ENCODE measurements at places on chromosomes 11 and 22.
A peak's percentile ranks its signal among the peaks of the same experiment; 100 is the strongest.

GRCh38 chr11:47093541-47093940 lies 83.1 kb downstream of the ARFGAP2 start:
- DNase-seq: no peak

- DNase-seq: no peak
Measured at GRCh38 chr11:131464461-131464860, 94.0 kb downstream of the NTM start.

DNA sequence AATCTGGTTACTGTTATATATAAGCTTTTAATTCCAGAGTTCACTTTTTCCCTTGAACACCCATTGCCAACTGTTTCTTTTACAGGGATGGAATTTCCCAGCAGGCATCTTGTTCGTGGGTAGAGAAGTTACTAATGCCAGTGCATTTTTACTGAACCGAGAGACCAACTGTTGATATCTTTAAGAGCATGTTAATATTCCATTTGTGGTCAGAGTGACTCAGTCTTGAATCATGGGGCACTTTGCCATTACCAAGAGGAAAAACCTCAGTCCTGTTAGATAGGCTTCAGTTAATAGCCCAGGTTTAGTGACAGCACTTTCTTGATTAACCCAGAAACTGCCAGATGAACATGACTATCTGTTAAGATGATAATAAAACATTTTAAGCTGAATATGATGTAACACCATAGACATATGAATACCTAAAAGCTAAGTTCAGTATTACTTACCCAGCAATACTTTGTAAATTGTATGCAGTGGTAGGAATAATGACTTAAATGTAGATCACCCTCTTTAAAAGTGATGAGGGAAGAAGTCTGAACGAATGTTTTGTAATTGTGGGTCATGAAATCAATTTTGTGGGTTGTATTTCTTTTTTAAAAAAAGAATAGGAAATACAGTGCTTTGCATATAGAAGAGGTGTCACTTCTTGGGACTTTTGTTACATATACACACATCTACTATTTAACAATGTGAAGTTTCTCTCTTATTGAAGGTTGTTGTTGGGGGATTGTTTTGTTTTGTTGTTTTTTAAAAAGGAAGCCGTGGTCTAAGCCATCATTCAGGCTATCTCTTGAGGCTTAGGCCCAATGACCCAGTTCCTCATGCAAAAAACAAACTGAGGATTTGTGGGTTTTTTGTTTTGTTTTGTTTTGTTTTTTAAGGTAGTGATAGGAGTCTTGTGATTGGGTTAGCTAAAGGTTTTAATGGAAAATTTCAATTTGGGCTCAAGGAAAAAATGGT lies 79.2 kb upstream of the GRIK4 start:
- DNase-seq: peak; percentile 61

GRCh38 chr11:102399189-102399588 lies 52.2 kb downstream of the BIRC2 start:
- DNase-seq: no peak

GRCh38 chr11:43868852-43869567 lies 11.6 kb upstream of the ALKBH3 start:
- DNase-seq: peak; percentile 92

- peak; percentile 5 for DNase-seq
Measured at GRCh38 chr11:13110929-13111812, 102.1 kb downstream of the RASSF10 start.

DNA sequence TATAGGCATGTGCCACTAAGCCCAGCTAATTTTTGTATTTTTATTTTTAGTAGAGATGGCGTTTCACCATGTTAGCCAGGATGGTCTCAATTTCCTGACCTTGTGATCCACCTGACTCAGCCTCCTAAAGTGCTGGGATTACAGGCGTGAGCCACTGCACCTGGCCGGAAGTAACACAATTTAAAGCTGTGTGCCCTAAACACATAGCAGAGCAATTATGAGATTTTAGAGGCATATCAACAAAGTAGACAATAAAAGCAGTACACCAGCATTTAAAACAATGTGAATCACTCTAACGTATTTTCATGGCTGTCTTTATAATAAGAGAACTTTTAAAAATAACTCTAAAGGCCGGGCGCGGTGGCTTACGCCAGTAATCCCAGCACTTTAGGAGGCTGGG lies 42.4 kb downstream of the PRR14L start:
- no peak for DNase-seq

DNA sequence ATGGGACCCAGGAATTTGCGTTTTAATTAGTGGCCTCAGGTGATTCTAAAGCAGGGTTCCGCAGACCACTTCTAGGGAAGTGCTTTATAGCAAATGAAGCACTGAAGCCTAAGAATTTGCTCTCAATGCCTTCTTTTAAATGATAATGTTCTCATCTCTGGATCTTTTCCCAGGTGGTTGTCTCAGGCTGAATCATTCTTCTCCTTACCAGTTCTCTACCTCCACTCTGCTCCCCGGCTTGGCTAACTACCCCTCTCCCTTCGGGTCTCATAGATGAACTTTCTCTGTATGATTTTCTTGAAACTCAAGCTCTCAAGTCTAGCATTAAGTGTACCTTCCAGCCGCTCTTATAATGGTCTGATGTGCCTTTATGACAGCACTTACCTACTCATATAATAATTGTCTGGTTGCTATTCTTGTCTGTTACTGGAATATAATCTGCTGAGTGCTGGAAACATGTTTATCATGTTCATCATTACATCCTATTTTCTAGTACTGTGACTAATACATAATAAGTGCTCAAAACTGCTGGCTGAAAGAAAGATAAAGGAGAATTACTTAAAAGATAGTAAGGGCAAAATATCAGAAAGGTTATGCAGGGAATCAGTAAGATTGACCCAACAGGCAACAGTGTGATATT lies 195.9 kb upstream of the SESN3 start:
- no peak for DNase-seq

DNA sequence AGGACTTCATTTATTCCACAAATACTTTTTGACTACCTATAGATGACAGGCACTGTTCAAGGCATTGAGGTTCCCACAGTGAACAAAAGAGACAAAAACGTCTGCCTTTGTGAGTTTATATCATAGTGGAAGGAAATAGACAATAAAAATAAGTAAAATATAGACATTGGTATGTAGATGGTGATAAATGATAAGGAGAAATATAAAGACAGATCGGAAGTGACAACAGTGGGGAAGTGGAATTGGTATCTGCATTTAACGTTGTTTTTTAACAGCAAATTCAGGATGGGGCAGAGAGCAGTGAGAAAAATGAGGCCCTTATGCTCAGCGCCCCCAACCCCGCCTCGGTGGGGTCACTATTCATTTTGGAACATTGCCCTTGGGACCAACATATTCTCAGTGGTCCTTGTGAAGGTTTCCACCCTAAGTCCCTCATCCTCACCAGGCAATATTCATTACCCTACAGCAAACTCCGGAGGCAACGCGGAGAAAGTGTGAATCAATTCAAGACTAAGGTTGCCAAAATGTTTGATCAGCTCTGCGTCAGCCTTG lies 627 bp upstream of the PEX26 start:
- DNase-seq: no peak

GRCh38 chr11:92224054-92224406 lies 588 bp upstream of the FAT3 start:
- DNase-seq: no peak

GRCh38 chr11:87430821-87431220 lies 393.1 kb downstream of the TMEM135 start:
- DNase-seq: no peak

DNA sequence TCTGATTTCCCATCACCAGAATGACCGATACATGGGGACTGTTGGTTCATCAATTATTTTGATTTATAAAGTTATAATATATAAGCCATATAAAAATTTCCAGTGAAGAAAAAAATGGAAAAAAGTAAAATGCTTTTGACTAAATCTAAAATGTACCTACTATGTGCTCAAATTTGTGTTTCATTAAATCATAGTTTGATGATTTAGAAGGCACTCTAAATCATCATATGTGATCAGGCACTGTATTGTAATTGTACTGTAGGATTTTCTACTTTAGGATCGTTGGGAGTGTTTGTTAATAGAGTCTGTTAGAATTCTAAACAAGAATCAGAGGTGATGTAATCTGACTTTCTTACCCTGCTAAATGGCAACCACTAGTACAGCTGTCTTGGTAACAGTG lies 2.4 kb downstream of the LIN7C start:
- no peak for DNase-seq

DNA sequence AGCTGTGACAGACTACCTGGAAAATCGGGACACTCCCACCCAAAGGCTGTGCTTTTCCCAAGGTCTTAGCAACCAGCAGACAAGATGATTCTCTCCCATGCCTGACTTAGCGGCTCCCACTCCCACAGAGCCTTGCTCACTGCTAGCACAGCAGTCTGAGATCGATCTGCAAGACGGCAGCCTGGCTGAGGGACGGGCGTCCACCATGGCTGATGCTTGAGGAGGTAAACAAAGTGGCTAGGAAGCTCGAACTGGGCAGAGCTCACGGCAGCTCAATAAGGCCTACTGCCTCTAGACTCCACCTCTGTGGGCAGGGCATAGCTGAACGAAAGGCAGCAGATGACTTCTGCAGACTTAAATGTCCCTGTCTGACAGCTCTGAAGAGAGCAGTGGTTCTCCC lies 84.9 kb downstream of the SMCO4 start:
- DNase-seq: no peak

- DNase-seq: no peak
Measured at GRCh38 chr11:10439351-10439750, 15.7 kb upstream of the AMPD3 start.

GRCh38 chr11:126739499-126740145 lies 260.9 kb downstream of the KIRREL3 start:
- DNase-seq: no peak

DNA sequence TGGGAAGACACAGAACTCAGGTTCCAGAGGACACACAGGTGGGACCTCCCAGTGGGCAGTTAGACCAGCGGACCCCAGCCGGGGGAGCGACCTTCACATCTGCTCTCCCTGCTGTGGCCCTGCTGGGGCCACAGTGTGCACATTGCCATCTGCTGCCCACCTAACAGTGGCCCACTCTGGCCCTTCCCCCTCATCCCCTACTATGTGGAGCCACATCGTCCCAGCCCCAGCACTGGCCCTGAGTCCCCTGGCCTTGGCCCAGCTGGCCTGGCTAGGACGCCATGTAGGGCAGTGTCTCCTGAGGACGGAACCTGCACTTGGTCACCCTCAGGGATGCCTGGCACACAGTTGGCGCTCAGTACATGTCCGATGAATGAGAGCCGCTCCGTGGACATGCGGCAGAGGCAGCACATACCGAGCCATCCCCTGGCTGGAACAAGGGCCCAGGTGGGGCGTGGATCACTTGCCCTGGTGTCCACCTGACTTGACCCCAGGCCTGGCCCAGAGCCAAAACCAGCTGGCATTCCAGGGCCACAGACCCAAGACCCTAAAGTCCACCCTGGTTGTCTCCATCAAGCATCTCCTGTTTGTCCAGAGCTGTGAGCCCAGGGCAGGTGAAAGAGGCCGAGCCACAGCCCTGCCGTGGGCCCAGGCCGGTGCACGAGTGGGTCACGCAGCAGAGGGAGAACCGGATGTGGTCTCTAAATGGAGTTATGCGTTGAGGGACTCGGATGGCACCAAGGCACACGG lies 93.1 kb upstream of the FGF3 start:
- no peak for DNase-seq

DNA sequence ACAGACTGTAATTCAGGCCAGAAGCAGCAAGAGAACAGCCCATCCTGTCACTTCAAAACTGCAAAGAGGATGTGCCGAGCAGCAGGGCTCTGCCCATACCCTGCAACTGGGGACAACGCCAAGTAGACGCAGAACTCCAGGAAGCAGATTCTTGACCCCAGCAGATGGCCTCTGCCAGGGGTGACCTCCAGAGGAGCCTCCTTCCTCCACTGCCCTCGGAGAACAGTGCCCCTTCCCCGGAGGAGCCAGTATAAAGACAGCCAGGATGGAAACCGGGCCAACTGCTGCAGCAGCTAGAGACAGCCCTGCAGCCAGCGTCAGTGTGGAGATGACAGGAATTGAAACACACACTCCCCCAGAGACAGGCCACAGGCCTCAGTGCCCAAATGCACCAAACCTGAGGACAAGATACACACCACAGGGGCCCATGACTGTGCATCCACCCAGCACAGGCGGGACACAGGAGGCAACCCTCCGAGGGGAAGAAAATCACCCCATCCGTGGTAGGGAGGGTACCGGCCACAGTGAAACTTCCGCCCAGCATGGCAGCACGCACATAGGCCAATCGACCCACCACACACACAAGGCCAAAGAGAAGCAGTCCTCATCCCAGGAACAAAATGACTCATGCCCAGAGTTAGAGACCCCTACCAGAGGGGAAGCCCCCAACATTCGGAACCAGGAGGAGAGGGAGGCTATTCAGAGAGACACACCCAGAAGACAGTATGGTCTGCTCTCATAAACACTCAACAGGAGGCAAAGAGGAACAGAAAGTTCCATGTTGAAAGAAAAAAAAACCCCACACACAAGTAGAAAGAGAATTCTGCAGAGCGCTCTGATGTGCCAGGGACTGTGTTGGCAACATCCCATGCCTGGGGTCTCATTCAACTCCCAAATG lies 5.6 kb downstream of the AHNAK start:
- peak; percentile 89 for DNase-seq

DNA sequence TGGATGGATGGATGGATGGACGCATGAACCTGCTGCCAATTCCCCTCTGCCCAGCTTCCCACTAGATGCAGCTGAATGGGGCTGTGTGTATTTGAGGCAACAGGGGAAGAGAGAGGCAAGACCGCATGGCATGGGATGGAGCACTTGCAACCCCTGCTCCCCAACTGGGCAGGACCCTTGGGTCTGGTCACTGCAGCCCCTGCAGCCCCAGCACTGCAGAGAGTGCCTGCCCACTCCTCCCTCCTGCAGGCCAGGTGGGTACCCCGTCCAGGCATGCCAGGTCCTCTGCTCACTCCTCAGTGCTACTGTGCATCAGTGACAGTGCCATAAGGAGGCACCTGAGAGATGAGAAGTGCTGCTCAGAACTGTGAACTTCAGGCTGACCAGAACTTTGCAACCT lies 40.3 kb downstream of the OSBPL5 start:
- DNase-seq: no peak

DNA sequence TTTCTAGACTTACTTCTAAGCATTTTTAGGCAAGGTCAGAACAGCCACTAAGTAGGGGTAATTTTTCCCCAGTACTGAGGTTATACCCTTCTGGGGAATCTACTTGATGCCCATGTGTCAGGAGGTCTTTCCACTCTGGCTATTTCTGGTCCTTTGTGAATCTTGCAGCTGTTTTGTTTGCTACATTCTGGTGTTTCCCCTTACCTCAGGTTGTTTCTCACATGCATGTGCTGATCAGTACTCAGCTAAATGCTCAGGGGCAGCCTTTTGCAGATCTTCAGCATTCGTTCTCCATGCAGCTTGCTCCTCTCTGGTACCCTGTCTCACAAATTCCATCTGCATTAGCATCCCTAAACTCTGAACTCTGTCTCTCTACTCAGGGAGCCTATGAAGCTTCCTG lies 303.6 kb downstream of the SOX6 start:
- DNase-seq: no peak

- DNase-seq: no peak
Measured at GRCh38 chr22:30079952-30080533, at the start of gene HORMAD2. Gene HORMAD2, plus strand, starts transcription at chr22:30080464. Its CDS starts 13,489 bp downstream, at chr22:30093953.

DNA sequence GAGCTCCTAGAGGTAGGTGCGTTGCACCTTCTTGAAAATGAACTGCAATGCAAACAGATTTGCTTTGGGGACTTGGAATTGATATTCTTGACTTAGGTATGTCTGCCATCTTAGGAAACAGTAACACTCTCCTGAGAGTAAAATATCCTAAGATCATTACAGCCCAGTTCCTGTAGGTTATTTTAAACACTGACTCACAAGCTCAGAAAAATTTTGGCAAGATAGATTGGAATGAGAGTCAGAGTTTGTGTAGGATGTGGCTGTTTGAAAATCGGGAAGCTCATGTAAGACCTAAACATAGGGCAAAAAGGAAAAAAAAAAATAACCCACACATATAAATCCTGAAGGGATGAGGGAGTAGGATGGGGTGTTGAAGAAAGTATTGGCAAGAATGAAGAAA lies 377.0 kb upstream of the LRRC4C start:
- no peak for DNase-seq

Data from activated CD4-positive, alpha-beta T cell treated with anti-CD3 and anti-CD28 coated beads, Interleukin-10, Interleukin-2, amounts not matched to agents 100 ng/mL and 50 ng/mL, durations not matched to agents 16 hours and 8 hours (primary cell).